ENCODE measurements at places on chromosomes 5 and 9.

DNA sequence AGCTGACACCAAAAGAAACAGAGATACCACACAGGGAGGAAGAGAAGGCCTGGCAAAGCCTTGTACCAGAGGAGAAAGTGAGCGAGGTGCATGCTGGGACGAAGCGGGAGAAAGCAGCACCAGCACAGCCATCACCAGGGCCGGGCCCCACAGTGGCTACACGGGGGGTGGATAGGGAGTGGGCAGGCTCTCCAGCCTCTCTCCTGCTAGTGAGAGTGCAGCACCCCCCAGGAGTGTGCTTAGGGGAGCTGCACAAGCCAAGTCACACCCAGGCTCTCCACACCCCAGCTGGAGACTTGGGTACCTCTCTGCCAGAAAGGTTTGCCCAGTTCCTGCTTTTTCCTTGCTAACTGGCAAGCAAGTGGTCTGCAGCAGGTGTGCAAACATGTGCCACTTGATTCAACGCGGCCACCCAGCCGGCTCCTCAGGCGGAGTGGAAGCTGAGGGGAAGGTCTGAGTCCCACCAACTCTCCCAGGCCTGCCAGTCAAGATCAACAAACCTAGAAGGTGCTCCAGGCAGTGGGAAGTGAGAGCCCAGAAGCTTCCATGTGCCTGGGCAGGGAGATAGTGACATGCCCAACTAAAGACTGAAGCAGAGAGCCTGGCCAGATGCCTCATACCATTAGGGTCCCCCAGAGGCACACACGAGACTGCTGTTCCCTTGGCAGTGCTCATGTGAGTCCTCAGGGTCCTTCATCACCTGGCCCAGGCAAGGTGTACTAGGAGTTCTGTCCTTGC, 39.9 kb downstream of the BICD2 start:
- no peak for DNase-seq

GRCh38 chr9:127102788-127103187, 19.6 kb downstream of the ANGPTL2 start:
- DNase-seq = no peak

GRCh38 chr9:124283228-124283814, 25.6 kb downstream of the NEK6 start:
- DNase-seq = no peak

DNA sequence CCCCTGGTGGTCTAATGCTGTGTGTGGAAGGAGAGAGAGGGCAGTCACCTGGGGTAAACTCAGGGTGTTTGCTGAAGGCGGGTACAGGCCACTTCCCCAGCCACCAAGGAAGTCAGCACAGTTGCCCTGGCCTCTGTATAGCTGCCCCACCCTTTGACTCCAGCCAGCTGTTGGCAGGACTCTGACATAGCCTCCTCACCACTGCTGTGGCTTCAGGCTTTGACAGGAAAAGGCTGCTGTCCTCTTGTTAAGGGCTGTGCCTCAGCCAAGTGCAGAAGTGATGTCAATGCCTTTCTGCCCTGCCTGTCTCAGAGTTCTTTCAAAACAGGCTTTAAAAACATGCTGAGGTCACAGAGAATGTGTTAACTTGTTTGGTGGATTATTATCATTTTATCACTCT, 487.2 kb upstream of the KLF4 start:
- no peak for DNase-seq

DNA sequence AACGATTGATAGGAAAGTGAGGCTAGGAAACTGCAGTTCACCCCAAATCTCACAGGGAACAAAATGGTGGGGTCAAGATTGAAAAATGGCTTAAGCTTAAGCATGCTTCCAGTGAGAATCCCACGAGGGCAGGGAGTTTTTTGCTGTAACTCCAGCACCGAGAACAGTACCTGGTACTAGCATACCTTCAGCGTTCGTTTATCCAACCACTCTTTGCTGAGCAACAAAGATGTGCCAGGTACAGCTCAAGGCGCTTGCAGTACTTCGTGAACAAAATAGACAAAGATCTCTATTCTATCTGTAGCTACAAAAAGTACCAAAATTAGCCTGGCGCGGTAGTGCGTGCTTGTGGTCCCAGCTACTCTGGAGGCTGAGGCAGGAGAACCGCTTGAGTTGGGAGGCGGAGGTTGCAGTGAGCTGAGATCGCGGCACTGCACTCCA, 778 bp upstream of the PPP6C start:
- no peak for DNase-seq

- DNase-seq = no peak
These were observed 35.4 kb upstream of the ZNF354A start for GRCh38 chr5:178765753-178766300.

DNA sequence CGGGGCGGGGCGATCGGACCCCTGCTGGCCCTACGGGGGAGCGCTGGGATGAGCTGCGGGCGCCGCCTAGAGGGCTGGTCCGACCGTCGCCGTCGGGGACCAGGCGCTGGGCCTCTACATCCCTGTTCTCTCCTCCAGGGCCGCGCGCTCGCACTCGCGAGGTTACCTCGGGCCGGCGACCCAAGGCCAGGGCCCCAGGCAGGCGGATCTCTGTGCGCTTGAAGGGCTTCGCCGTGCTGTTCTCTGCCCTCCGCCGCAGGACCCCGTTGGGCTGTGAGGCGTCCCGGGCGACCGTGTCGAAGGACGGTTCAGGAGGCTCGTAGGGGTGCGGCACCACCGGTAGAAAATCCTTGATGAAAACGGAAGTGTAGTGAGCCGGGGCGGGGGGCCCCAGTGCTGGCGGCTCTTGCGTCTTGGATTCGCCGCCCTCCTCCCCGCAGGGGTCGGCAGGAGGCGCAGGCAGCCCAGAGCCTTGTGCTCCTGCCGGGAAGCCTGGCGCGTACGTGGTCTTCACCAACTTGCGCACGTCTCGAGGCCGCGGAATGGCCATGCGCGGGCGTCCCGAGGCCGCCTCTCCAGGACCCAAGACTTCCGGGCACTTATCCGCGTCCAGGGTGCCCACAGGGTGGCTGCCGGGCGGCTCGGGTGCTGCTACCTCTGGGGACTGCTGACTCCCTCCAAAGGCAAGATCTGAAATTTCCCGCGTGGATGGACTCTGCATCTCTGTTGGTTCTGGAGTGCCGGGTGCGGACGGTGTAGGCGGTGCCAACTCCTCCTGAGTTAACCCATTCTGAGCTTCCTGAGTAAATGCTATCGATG, 2.0 kb downstream of the PROB1 start:
- peak; percentile 86 for DNase-seq

GRCh38 chr9:128396970-128397613, 23.6 kb upstream of the CERCAM start:
- no peak for DNase-seq

GRCh38 chr5:111472096-111472495, 40.2 kb downstream of the STARD4 start:
- no peak for DNase-seq

GRCh38 chr9:477193-477592, 262.5 kb downstream of the DOCK8 start:
- no peak for DNase-seq

GRCh38 chr5:176644878-176645670, 2.2 kb upstream of the TSPAN17 start:
- DNase-seq = no peak

GRCh38 chr9:106590759-106591505, 272.0 kb upstream of the ZNF462 start:
- DNase-seq = no peak

- no peak for DNase-seq
These were observed 267.8 kb upstream of the KLF9 start for GRCh38 chr9:70682298-70682697.

DNA sequence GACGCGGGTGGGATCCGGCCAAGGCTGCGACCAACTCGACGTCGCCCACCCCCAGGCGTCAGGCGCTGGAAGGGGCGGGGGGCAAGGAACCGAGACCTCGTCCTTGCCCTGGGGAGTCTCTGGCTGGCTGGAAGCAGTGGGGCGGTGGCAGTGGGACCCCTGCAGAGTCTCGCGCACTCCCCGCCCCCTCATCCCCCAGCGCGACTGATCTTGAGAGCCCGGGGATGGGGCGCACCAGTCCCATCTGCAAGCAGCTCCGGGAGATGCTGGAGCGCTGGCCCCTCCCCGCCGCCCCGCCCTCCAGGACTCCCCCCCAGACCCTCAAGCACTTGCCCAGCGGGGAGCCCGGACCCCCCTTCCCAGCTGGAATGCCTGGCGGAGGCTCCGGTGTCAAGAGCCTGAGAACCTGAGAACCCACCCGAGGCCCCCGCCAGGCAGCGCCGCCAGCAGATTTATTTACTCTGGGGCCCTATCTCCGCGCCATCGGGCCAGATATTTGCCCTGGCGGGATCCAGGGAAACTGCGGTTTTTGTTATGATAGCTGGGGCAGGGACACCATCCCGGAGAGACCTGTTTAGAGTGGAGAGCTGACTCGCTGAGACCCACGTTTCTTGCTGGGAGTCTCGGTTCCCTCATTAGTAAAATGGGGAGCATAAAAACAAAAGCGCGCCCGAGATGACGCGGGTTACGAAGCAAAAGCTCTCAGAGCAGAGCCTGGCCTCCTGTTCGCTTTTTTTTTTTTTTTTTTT, 1.2 kb downstream of the PRRT1B start:
- no peak for DNase-seq
